ENCODE measurements at places on chromosomes 2 and 18.

- DNase-seq: no peak
These were observed 29.8 kb upstream of the EPB41L5 start for GRCh38 chr2:119983108-119983507.

DNA sequence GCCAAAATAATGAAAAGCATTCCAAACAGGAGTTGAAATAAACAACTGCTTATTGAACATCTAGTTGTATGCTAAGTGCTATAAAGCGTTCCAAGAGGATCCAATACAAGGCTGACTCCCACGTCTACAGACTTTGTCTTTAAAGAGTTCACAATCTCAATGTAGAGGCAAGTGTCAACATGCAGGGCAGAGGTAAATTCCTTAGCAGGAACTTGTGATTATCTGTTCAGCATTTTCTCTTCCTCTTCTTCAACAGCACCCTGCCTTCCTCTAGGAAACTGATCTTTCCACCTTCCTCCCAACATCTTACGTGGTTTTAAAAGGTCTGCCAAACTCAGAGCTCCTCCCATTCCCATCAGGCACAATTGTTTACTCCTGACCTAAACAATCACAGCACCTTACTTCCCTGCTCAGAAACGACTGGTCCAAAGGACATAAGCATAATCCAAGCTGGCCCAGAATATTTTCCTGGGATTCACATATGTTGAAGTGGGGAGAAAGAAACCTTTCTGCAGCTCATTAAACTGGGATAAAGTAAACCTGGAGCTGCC, 83.9 kb downstream of the ITSN2 start:
- DNase-seq: no peak

- no peak for DNase-seq
These were observed 313.5 kb upstream of the GYPC start for GRCh38 chr2:126342457-126342856.

GRCh38 chr2:126704434-126705160, 48.6 kb downstream of the GYPC start:
- no peak for DNase-seq

Data from memory B cell (primary cell).